ENCODE measurements at places on chromosomes 5 and 9.
A peak's percentile ranks its signal among the peaks of the same experiment; 100 is the strongest.

DNA sequence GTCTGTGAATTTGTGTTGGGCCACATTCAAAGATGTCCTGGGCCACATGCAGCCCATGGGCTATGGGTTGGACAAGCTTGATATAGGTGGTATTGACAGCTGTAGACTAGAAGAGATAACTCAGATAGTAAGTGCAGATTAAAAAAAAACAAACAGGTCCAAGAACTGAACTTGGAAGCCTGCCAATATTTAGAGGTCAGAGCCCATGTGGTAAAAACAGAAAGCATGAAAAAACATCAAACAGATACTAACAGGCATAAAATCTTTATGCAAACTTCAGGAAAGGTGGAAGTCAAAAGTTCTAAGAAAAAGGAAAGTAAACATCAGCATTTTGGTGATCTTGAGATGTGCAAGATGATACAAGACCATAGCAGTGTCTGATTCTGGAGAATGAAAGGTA lies 155.1 kb upstream of the NR4A3 start:
- DNase-seq: no peak

DNA sequence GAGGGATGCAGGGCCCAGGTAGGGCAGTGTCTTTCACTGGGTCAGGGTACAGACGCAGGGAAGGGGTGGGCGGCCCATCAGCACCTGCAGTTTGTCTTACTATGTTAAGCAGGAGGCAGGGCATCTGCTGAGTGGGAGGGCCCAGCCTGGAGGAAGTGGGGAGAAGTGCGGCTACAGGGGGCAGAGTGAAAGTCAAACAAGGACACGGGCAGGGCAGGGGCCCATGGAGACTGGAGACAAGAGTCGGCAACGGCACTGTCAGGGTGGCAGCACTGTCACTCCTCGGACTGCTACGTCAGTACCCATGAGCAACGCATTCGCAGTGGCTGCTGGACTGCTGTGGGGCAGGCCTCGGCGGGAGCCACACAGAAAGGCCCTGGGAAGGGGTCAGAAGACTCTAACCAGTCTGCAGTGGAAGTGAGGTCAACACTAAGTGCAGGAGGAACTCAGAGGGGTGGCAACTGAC lies 19.7 kb downstream of the CAMSAP1 start:
- DNase-seq: peak; percentile 53

- DNase-seq: no peak
Observed at GRCh38 chr9:137000177-137000930, 4.0 kb upstream of the CLIC3 start.

DNA sequence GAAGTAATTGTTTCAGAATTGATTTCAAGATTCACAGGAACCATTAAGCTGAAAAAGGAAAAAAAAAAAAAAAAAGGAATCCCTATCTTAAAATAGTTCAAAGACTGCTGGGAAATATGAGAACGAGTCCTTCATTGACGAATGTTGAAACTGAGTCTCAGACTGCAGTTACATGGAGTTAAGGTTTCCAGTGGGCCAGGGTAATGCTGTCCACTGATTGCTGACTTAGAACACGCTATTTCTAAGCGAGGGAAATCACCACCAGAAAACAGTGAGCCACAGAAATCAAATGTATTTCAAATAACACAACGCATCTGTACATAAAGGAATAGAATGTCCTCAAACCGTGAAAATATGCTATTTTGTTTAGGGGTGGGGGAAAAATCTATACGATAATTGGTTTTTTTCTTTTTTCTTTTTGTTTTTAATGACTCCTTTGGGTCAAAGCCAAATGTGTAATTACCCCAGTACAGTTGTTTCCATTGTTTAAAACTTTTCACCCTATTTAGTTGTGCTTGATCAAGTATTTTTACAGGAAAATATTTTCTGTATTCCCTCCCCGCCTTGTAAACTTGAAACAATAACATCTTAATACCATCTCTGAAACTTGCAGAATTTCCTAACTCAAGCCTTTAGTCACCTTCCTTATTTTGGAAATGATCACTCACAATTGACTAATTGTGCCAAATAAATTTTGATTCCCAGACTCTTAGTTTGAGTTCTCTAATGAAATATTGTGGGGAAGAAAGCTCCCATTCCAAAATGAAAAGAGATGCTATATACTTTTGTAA lies 208.3 kb downstream of the MCTP1 start:
- no peak for DNase-seq

- DNase-seq: no peak
Observed at GRCh38 chr5:118486647-118487225, 501.6 kb downstream of the DTWD2 start.

- no peak for DNase-seq
Observed at GRCh38 chr9:117344892-117345660, 69.8 kb downstream of the ASTN2 start.

DNA sequence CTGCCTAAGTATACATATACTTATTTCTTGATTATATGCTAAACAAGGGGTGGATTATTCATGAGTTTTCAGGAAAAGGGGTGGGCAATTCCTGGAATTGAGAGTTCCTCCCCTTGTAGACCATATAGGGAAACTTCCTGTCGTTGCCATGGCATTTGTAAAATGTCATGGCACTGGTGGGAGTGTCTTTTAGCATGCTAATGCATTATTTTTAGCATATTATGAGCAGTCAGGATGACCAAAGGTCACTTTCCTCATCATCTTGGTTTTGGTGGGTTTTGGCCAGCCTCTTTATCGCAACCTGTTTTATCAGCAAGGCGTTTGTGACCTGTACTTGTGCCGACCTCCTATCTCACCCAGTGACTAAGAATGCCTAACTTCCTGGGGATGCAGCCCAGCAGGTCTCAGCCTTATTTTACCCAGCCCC lies 80.9 kb downstream of the ALDH7A1 start:
- no peak for DNase-seq

- no peak for DNase-seq
Observed at GRCh38 chr5:134549714-134550113, 24.2 kb downstream of the JADE2 start.

DNA sequence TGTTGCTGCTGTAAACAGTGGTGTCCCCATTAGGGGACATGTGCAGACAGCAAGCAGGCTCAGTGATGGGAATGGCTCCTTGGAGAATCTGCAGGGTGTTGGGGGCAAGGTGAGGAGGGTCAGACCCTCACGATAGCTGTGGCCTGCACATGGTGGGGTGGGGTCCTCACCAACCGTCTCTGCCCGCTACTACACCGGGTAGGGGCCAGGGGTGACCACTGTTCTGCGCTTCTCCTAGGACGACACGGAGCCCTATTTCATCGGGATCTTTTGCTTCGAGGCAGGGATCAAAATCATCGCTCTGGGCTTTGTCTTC lies 4.9 kb downstream of the CACNA1B start:
- DNase-seq: no peak

- no peak for DNase-seq
Observed at GRCh38 chr9:15927161-15927560, 374.3 kb downstream of the CCDC171 start.

GRCh38 chr5:95846554-95847260 lies 24.2 kb upstream of the GLRX start:
- peak; percentile 68 for DNase-seq

- DNase-seq: no peak
Observed at GRCh38 chr5:114988096-114988495, 181.6 kb downstream of the TRIM36 start.

- no peak for DNase-seq
Observed at GRCh38 chr9:130311003-130311402, 45.4 kb downstream of the HMCN2 start.

DNA sequence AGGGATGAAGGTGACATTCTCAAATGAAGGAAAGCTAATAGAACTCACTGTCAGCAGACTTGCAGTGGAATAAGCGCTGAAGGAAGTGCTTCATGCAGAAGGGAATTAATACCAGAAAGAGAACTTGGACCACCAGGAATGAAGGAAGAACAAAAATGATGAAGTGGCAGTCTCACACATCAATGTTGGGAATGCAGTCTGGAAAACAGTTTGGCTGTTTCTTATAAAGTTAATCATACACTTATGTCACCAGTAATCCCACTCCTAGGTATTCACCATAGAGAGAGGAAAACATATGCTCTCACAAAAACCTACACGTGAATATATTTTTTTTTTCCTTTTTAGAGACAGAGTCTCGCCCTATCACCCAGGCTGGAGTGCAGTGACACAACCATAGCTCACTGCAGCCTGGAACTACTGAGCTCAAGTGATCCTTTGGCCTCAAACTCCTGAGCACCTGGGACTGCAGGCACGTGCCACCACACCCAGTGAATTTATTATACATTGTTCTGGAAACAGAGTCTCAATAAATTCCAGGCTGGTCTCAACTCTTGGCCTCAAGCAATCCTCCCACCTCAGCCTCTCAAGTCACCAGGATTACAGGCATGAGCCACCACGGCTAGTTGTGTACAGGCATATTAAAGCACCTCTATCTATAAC lies 81.2 kb downstream of the ROR2 start:
- DNase-seq: no peak
